ENCODE measurements at places on chromosomes 11 and 22.
A peak's percentile ranks its signal among the peaks of the same experiment; 100 is the strongest.

DNA sequence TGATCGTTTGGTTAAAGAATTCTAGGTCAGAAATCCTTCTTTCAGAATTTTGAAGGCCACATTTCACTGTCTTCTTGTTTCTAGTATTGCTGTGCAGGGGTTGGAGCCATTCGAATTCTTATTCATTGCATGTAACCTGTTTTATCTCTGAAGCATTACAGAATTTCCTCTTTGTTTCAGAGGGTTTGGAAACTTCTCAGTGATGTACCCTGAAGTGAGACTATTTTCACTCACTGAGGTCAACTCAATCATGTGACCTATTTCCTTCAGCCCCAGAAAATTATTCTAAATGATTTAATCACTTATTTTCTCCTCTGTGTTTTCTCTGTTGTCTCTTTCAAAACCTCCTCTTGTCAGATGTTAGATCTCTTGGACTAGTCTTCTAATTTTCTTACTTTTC is 147.8 kb downstream of the ENTHD1 start:
- DNase-seq, result no peak

- DNase-seq, result no peak
These were observed 855.0 kb downstream of the METTL15 start for GRCh38 chr11:28963187-28963586.

- no peak for DNase-seq
These were observed 7.5 kb upstream of the WEE1 start for GRCh38 chr11:9565822-9566560.

GRCh38 chr22:27947448-27947847 is 28.4 kb upstream of the PITPNB start:
- no peak for DNase-seq

DNA sequence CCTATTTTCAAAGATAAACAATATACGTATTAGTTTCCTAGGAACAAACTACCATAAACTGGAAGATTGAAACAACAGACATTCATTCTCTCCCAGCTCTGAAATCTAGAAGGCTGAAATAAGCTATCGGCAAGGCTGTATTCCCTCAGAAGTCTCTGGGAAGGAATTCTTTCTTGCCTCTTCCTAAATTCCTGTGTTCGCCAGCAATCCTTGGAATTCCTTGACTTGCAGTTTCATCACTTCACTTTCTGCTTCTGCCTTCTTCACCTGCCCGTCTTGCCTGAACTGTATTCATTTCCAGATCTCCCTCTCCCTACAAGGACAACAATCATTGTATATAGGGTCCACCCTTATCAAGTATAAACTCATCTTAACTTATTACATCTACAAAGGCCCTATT is 17.7 kb upstream of the PRDM10 start:
- no peak for DNase-seq

GRCh38 chr11:2838091-2838490 is 47.5 kb downstream of the CDKN1C start:
- DNase-seq, result no peak

- no peak for DNase-seq
These were observed 10.5 kb downstream of the CD3E start for GRCh38 chr11:118314988-118315411.

DNA sequence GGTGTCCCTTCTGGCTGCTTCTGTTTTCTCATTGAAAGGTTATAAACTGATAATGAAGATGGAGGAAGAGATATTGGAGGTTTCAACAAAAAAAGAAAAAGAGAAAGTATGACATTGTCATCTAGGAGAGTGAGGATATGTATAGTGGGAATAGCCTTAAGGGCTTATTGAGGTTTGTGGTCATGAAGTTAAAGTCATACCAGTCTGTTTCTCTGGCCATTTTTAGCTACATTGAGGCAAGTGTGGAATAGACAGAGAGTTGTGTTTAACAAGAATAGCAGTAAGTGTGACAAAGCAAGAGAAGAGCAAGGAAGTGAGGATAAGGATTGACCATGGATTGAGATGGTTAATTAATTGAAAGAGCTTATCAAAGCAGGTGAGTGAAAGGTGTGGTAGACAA is 110.4 kb downstream of the ELP4 start:
- no peak for DNase-seq

DNA sequence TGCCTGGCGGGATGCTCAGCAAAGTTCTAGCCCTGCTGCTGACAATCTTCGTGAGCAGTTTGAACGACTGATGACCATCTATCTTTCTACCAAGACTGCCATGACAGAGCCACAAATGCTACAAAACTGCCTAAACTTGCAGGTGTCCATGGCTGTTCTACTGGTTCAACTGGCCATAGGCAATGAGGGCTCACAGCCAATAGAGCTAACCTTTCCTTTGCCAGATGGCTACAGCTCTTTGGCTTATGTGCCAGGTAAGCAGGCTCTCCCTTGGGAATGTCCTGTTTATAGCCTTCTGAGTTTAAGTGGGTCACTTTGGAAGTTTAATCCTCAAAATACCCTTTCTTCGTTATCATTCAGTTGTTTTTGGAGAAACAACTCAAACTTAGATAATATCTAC is 20.1 kb downstream of the UBE4A start:
- no peak for DNase-seq

- no peak for DNase-seq
These were observed 3.7 kb downstream of the LYVE1 start for GRCh38 chr11:10564696-10565318.

DNA sequence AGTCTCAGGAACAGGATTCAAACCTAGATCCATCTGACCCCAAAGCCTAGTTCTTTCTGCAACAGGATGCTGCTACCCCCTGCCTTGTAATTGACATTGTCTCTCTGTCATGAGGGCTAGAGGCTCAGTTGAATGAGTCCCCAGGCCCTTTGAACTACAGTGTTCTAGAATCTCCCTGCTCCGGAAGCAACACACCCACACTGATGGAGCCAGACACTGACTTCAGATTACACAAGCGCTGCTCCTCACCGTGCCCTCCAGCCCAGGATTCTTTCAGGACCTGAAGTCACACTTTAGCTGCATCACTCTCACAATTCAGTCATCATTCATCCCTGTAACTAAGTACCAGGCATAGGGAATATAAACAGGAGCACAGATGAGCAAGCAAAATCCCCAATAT is 69.6 kb downstream of the RAB30 start:
- no peak for DNase-seq

- no peak for DNase-seq
These were observed 118.1 kb downstream of the ETS1 start for GRCh38 chr11:128469220-128469619.

GRCh38 chr11:68261006-68261405 is 10.8 kb downstream of the C11orf24 start:
- no peak for DNase-seq

DNA sequence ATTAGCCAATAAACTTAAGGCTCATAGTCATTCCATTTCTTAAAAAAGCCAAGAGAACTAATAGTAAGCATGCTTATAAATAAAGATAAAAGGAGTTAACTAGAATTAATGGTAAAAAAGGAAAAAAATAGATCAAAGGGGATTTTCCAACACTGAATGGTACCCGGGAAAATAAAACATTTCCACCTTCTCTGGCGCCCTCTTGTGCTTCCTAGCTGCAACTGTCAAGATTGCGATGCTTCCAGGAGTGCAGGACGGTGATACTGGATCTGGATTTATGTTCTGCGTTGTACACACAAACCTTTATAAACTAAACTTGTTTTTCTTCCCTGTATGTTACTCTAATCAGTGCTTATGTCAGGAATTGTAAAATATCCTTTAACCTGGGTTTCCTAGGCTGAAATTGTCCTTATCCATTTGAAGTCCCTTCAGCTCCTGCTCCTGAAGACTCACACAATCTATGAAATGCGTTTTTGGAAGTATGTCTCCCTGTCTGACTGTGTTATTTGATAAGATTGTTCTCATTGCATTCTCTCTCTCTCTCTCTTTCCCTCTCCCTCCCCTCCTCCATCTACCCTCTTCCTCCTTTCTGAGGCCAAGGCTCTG is 9.6 kb upstream of the HTATIP2 start:
- no peak for DNase-seq

- DNase-seq, result no peak
These were observed 8.6 kb upstream of the OR51G1 start for GRCh38 chr11:4932751-4933150.

GRCh38 chr11:58576887-58577471 is 1.3 kb upstream of the LPXN start:
- no peak for DNase-seq

GRCh38 chr22:23216461-23217170 is 36.3 kb downstream of the BCR start:
- peak; percentile 31 for DNase-seq

- DNase-seq, result no peak
These were observed 4.5 kb downstream of the FADD start for GRCh38 chr11:70207531-70208131.

DNA sequence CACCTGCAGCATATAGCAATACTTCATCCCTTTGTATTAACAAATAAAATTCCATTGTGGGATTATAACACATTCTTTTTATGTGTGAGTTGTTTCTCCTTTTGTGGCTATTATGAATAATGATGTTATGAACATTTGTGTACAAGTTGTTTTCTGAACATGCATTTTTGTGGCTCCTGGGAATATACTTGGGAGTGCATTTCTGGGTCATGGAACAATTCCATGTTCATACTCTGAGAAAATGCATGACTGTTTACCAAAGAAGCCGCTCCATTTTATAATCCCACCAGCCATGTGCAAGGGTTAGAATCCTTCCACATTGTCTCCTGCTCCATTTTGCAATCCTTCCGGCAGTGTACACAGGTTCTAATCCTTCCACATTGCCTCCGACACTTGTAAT is 713.8 kb downstream of the TBC1D22A start:
- no peak for DNase-seq

GRCh38 chr22:48320048-48320682 is 1507.5 kb downstream of the BRD1 start:
- DNase-seq, result no peak

DNA sequence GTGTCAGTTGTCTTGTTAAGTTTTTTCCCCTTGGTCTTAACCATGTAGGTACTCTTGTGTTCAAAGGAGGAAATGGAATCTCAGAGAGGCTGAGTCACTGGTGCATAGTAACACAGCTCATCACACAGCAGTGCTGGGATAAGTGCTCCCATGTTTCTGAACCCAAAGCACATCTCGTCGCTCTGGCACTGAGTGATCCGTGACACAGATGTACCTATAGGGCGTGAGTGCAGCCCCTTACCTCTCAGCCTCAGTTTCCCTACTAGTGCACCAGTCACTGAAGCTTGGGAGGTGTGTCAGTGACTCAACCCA is 234.0 kb downstream of the ST3GAL4 start:
- no peak for DNase-seq

DNA sequence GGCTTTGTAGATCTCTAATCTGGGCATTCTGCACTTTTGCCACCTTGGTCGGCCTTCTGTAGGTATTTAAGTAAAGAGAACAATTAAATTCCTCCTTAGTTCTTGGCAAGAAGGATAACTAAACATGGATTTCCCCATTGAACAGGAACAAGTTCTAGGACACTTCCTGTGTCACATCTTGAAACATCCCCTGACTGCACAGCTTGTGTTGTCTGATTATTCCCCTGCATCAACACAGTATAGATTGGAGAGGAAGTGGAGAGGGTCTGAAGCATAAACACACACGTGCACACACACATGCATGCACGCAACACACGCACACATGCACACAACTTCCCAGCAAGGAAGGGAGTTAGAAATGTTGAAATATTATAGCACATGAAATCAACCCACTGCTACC is 8.6 kb downstream of the ISX start:
- DNase-seq, result no peak

- DNase-seq, result no peak
These were observed 143.2 kb downstream of the BBOX1 start for GRCh38 chr11:27183672-27184457.

DNA sequence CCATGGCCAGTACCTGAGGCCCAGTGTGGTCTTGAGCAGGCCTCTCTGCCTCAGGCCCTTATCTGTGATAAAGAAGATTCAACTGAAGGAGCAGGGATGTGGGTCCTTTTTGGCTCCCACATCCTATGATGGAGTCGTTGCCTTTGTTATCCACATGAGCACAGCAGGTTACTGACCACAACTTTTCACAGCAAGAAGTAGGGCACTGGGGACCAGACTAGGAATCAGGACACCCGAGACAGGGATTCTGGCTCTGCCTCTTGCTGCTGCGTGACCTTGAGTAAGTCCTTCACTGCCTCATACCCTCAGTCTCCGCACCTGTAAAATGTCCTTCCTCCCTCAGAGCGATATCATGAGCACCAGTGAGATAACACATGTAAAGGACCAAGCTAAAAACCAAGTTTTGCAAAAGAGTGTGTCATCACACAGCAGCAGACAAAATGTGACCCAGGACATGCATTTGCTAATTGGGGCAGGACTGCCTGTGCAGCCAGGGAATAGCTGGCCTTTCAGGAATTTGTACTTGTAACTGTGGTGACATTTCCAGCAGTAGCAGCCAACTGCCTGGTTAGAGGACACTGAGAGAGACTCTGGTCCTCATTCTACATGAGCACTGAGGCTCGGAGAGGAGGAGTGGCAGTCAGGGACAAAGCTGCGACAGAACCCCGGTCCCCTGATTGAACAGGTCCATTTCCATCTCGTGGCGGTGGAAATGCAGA is 13.2 kb upstream of the SMIM35 start:
- DNase-seq, result no peak

DNA sequence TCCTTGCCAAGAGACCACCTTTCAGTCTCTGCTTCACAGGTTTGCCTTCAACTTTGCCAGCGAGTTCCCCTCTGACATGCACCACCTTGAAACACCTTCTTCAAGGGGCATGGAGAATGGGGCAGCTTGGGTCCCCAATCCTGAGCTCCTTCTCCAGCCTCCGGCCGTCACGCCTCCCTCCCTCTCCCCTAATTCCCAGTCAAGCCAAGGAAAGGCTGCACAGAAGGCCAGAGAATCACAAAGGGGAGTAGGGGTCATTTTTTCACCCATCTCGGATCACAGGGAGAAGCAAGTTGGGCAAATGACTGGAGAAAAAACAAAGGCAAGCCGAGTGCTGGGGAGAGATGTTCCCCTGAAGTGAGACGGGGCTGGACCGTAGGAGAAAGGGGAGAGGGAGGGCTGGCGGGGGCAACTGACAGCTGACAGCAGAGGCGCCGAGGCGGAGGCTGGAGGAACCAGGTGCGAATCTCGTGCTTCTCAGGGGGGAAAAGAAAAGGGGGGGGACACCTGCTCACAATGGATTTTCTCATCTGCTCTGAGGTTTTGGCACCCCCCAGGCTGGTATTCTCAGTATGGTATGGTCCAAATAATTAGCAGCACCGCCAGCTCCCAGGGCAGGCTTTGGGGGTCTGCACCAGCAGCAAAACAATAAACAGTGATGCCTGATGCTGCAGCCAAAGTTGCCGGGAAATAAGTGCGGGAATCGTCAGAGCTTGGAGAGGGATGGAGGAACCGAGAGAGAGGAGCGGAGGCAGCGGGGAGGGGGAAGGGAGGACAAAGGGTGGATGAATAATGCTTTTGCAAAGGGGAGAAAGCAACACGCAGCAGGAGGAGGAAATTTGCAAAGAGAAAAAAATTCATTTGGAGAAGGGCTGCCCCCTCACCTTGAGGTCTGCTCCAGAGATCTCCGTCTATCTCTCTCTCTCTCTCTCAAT is 644 bp downstream of the YPEL4 start:
- DNase-seq, result no peak

GRCh38 chr22:47351836-47352579 is 589.6 kb downstream of the TBC1D22A start:
- DNase-seq, result no peak

Measured in stimulated activated CD8-positive, alpha-beta memory T cell treated with anti-CD3 and anti-CD28 coated beads, Interleukin-7, amount 100 ng/mL, for 1 hour (primary cell).